GM23248 (cell line): ENCODE measurements at places on chromosomes 16 and 17.
A peak's percentile ranks its signal among the peaks of the same experiment; 100 is the strongest.

DNA sequence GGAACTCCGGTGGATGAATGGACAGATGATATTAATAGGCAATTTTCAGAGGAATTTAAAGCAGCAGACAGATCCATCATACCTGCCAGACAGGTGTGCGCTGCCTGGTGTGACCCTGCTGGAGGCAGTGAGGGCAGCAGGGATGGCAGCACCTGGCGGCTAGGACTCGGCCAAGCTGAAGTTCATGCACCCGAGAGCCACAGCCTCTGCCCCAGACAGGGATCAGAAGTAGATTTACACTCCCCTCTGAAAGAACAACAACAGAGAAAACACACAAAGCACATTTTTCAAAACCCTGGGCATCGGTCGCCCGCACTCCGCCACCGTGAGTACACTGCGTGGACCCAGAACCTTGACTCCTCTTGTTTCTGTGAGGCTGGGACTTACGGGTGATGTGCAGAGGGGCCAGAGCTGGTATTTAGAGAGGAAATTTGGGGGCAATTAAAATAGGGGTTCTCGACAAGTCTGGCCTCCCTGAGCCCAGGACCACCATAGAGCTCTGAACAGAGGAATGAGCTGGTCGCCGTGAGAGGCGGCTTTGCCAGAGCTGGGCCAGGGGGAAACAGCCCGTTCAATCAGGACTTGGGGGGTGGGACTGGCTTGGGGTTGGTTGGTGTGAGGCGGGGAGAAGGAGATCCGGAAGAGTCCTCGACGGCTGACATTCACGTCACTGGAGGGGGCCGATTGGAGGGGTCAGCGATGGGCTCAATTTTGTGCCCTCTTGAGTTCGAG lies 101.0 kb downstream of the METRNL start:
- no peak for DNase-seq

- peak; percentile 60 for DNase-seq
These were observed 13.7 kb upstream of the LGALS3BP start for GRCh38 chr17:78993241-78993956.

DNA sequence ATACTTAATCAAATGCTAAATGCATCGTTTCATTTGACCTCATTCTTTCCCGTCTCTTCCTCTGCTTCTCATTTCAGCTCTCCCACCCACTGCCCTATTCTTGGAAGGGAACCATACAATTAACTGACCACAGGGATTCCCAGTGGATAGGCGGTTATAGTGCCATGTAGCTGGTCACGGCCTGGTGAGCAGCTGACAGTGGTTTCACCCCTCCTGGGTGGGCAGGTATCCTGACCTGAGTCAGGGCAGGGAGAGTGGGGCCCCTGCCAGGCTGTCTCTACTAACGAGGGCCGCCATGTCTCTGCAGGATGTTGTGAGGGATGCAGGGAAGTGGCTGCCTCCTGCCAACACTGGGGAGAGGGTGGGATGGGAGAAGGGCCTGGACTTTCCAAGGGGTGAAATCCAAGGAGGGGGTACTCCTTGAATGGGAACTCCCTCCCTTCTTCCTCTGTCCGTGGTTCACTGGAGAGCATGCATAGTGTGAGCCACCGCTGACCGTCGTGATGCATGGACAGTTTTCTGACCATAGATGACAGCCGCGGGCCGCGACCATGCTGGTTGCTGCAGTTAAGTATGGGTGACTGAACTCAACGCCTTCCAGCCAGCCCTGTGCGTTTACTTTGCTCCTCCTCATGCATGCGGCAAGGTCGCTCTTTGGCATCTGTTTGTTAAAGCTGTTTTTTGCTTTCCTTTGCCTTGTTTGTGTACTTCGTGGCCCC lies 95.9 kb downstream of the RPTOR start:
- no peak for DNase-seq

GRCh38 chr17:79391376-79392233 lies 219.2 kb downstream of the RBFOX3 start:
- peak; percentile 82 for DNase-seq

DNA sequence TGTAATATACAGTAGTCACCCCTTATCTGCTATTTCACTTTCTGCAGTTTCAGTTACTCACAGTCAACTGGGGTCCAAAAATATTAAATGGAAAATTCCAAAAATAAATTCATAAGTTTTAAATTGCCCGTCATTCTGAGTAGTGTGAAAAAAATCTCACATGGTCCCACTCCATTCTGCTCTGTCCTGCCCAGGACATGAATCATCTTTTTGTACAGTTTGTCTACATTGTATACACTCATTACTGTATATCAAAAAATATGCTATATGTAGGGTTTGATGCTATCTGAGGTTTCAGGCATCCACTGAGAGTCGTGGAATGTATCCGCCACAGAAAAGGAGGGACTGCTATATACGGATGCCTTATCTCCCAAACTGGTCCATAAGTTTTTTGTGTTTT lies 16.0 kb upstream of the APPBP2 start:
- DNase-seq, result no peak

GRCh38 chr17:2481760-2482159 lies 29.9 kb downstream of the METTL16 start:
- no peak for DNase-seq
